Stimulated activated CD4-positive, alpha-beta T cell treated with anti-CD3 and anti-CD28 coated beads, Interleukin-1b, Interleukin-23, amount 100 ng/mL, for 1 hour (primary cell): ENCODE measurements at places on chromosomes 5 and 9.

DNA sequence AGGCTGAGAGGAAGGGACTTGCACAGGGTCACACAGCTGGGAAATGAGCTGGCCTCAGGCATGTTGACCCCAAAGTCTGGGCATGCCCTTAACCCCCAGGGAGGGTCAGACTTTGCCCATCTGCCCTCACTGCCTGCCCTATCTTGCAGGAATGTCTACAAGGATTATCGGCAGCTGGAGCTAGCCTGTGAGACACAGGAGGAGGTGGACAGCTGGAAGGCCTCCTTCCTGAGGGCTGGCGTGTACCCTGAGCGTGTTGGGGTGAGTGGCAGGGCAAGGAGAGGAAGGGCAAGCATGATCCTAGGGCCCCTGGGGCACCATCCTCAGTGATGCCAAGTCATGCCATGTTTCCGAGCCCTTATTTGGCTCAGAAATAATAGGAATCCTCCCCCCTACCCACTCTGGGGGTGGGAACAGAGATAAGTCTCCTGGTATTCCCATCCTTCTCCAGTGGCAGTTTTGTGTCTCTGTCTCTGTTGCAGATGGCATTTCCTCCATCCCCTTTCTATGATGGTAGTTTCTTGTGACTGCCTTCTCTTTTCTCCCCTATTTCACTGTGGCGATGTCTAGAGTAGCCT lies 28.5 kb downstream of the GOLGA2 start:
- DNase-seq, result no peak

DNA sequence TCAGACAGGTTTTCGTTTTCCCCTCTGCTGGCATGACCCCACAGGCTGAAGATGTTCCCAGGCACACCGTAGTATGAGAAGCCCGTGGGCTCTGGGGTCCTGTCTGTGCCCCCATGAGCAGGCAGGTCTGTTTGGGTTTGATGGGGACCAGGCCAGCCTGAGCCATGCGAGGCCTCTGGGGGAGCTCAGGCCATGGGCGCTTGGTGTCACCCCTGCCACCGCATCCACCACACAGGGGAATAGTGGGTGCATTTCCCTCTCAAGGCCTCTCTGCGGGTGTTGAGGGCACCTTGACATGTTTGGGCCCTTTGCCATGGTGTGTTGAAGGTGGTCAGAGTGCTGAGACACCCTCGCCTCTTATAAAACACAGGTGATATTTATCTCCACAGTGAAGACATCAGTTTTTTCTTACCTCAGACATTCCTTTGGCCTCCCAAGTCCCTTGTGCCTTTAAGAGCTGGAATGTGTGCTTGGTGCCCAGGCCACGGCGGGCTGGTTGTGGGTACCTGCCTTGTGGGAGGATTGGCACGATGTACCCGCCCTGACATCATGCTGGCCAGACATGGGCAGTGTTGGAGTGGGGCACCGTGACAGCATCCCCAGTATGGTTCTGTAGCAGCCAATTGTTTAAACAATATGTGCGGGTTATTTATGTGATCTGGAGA lies 68.3 kb downstream of the WNK2 start:
- DNase-seq, result no peak

- no peak for DNase-seq
These were observed 197.4 kb downstream of the WDR70 start for GRCh38 chr5:37576552-37576951.

DNA sequence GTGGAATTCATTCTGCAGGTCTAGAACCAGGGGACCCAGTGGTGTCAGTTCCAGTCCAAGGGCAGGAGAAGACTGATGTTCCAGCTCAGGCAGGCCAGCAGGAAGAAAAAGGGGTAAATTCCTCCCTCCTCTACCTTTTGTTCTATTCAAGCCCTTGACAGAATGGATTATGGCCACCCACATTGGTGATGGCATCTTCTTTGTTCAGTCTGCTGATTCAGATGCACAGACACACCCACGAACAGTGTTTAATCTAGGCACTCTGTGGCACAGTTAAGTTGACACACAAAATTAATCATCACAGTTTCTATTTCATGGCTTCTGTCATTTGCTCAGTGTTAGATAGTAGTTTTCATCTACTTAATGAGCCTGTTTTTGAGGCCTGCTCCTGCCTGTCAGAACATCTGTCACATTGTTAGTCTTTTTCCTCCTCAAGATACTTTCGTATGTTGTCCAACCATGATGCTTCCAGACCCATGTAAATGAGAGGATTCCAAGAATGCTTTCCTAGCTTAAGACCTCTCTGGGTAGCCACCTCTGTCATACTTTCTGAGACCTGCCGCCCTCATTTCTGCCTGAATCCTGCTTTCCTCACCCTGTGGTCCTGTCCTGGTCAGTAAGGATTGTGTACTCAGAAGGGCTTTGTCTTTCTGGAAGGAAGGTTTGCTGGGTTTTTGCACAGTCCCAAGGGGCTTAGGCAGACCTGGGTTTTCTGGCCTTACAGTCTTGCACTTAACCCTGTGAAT lies 72.5 kb downstream of the SPIN1 start:
- DNase-seq, result no peak

DNA sequence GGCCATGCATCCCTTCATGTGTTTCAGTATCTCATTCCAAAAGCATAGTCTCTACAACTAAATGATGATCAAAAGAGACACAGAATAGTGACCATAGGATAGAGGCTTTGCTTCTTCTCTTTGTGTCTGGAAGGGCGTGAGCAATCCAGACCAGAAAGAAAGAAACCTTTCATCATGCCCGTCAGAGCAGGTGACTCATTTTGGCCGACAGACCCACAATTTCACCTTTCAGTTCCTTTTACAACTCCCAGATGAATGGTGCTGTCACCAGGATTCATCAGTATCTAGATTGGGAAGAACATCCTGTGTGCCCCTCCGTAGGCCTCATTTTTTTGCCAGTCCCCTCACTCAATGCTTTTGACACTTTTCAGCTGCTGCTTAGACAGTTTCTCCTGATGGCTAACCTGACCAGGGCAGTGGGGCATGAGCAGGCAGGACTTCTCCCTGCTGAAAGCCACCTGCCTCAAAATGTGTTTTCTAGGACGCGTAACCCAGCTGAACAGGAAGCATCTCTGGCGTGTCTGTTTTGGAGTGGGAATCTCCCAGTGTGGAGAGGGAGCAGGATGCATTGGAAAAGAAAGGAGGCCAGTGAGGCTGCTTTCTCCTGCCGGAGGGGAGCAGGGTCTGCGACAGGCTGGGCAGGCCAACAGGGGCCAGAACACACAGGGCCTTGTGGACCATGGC lies 21.2 kb downstream of the ABLIM3 start:
- DNase-seq, result no peak

DNA sequence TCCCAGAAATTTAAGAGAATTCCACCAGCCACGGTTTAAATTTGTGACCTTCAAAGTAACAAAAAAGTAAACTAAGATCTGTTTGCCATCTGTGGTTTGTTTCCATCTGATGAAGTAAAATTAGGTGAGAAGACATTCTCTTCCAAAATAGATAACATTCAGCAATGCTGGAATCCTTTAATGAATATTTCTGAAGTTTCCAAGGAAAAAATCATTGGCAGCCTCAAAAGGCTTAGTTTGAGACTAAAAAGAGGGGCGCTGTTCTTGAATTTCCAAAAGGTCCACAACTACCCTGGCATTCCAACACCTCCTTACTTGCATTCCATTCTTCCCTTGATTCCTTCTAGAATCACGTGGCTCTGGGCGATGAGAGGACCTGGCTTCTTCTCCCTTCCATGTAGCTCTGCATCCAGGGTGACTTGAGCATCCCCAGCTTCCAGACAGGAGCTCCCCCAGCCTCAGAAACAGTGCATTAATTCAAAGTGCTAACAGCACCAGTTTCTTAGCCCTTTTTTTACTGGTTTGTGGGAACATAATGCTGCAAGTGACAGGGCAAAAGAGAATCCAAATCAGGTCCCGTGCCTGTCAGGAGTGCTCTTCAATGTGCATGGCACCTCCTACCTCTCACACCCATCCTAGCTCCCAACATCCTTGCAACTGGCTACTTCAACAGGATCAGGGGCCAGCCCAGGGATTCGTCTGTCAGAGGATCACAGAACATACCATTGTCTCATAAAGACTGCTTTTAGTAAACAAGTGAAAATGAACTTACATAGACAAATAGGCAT lies 191.5 kb upstream of the S1PR3 start:
- no peak for DNase-seq

DNA sequence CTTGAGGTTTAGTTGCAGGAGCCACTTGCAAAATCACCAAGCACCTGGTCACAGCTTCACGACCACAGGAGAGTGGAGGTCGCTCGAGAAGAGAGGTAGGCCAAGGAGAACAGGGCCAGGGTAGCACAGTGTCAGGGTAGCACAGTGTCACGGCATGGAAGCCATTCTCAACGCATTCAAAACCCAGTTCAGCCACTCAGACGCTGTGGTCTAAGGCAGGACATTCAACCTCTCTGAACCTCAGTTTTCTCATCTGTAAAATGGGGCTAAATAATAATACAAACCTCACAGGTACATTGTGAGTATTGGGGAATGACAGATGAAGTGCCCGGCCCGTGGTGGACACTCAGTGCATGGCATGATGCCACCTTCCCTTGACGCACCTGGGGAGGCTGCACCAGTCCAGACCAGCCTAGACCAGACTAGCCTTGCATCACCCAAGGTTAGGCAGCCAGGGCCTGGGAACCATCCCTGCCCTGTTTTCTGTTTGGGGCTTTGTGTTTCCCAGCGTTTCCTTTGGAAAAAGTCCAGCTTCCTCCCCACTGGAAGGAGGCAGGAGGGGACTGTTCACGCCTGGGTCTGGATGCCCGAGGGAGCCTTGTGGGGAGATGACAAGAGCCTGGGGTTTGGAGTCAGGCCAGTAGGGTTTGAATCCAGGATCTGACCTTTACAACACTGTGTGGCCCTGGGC lies 7.8 kb upstream of the LMX1B start:
- DNase-seq, result no peak

DNA sequence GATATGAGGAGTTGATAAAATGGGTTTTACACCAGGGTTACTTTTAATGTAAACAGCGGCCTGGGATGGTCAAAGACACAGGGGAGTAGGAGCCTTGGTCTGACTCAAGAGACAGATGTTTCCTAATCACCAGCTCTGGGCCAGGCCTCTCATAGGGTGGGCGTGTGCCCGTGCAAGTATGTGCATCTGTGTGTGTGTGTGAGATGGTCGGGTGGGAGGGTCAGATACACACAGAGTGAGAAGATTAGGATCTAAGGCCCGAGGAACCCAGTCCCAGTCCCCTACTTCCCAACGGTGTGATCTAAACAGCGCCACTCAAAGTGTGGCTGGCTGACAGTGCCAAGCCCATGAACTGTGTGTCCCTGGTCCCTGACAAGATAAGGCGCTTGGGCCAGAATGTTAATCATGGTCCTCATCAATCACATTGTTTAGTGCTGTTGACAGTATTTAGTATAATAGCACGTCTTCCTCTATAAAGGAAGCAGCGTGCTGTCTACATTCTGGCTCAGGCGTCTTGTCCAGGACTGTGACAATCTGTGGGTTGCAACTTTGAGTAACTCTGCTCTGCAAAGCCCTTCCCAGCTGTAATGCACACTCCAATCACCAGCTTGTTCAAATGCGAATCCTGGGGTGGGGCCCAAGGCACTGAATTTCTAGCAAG lies 173.7 kb downstream of the DAB2IP start:
- DNase-seq, result no peak

GRCh38 chr9:126474206-126474765 lies 139.4 kb upstream of the LMX1B start:
- no peak for DNase-seq

- DNase-seq, result no peak
These were observed 123.3 kb downstream of the PCSK5 start for GRCh38 chr9:76013809-76014208.

- DNase-seq, result no peak
These were observed 63.4 kb downstream of the AUH start for GRCh38 chr9:91298311-91298710.

GRCh38 chr5:84032324-84032723 lies 311.7 kb upstream of the HAPLN1 start:
- DNase-seq, result no peak
